ENCODE measurements at places on chromosomes 3 and 15.
A peak's percentile ranks its signal among the peaks of the same experiment; 100 is the strongest.

DNA sequence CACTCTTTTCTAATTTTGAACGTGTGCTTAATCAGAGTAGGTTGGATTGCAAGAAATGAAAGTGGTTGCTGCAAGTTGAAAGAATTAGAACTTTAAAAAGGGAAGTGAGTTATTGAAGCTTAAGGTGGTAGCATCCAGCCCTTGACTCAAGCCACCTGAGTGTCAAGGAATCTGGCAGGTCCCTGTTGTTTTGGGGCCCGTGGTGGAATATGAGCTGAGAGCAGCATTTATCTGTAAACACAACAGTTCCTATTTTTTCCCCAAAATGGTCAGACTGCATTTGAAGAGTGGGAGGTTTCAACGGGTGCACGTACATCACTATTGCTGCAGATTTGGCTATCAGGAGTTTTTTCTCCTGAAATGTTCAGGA, 1.7 kb downstream of the ITPR1 start:
- DNase-seq, result no peak

GRCh38 chr15:99496302-99496629, 69.5 kb upstream of the MEF2A start:
- DNase-seq, result no peak

DNA sequence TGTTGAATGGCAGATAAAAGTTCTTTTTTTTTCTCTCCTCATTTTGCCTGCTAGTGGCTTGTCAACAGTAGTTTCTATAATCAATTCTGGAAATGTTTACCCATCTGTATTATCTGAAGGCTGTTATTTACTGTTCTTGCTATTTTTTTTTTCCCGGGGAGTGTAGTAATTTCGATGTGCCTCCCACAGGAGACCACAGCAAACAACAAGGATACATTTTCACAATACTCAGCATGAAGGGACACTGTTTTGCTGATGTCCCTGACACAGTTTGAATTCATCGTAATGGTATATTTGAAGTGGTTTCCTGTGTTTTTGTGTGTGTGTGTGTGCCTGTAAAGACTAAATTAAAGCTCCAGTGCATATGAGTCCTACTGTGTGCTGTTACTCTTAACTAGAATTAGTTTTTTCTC, 92.1 kb upstream of the ICE2 start:
- DNase-seq, result no peak

DNA sequence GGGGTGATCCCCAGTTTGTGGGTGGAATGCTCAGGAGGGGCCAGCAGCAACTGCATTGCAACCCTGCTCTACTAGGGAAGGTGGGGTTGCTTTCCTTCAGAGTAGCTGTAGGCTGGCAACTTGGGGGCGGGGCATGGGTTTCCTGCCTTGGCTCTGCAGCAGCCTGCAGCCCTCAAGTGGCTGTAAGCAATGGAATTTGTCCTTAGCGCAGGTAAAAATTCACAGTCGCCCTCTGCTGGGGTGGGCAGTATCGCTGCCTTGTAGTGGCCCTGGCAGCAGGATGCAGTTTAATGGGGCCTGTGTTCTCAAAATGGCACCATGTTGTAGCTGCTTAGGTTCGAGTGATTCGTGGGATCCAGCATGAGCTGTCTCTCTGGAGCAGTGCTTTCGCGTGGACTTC, 29.8 kb downstream of the STT3B start:
- peak; percentile 32 for DNase-seq

DNA sequence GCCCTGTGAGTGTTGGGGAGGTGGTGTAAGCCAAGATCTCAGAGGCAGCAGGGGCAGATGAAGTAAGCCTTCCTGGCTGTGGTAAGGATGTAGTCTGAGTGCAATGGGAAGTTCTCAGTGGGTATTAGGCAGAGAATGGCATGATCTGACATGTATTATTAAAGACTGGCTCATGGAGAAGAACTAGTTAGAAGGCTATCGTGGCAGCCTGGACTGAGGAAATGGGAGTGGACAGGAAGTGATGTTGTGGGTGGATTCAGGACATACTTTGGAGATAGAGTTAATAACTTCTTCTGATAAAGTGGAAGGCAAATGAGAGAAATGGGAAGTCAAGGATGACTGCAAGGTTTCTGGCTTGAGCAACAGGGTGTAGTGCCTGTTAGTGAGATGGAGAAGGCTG, 250.9 kb upstream of the CFAP20DC start:
- no peak for DNase-seq

GRCh38 chr15:75891895-75892294, 11.8 kb upstream of the FBXO22 start:
- no peak for DNase-seq

DNA sequence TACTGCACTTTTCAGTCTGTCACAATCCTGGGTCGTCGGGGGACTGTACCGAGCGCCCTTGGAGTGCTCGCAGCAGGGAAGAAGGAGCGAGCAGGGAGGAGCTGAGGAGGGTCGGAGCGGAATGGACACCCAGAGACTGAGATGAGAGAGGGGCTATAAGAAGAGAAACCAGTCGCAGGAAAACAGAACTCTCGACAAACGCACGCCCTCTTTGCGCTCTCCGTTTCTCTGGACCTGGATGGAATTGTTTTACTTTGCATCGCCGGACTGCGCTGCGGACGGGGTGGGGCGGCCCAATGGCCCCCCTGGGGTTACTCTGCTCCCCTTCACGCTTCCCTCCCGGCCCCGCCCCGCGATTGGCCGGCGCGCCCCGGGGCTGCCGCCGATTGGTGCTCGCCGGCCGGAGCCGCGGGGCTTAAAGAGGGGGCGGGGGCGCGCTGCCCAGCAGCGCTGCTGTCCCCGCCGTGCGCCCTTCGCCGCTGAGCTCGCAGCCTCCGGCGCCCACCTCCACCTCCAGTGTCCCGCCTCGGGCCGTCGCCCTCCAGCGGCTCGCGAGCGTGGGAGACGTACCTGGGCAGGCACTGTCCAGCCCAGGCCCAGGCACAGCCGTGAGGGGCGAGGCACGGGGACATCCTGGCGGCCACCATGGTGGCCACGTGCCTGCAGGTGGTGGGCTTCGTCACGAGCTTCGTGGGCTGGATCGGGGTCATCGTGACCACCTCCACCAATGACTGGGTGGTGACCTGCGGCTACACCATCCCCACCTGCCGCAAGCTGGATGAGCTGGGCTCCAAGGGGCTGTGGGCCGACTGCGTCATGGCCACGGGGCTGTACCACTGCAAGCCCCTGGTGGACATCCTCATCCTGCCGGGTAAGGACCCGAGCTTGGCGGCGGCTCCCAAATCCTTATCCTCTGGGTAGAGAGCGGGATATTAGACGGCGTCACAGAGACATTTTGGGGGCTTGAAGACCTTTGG, at the start of gene CLDN11:
Gene CLDN11, plus strand, starts transcription at position 447 of the 977 bp plus-strand sequence. Its CDS starts 199 bp downstream, at position 646.
- DNase-seq, result no peak

GRCh38 chr3:36381311-36381956, 1.1 kb downstream of the STAC start:
- no peak for DNase-seq

GRCh38 chr15:51263116-51263515, 75.3 kb downstream of the CYP19A1 start:
- no peak for DNase-seq

GRCh38 chr15:78726870-78727551, 84.3 kb downstream of the ADAMTS7 start:
- DNase-seq, result no peak

DNA sequence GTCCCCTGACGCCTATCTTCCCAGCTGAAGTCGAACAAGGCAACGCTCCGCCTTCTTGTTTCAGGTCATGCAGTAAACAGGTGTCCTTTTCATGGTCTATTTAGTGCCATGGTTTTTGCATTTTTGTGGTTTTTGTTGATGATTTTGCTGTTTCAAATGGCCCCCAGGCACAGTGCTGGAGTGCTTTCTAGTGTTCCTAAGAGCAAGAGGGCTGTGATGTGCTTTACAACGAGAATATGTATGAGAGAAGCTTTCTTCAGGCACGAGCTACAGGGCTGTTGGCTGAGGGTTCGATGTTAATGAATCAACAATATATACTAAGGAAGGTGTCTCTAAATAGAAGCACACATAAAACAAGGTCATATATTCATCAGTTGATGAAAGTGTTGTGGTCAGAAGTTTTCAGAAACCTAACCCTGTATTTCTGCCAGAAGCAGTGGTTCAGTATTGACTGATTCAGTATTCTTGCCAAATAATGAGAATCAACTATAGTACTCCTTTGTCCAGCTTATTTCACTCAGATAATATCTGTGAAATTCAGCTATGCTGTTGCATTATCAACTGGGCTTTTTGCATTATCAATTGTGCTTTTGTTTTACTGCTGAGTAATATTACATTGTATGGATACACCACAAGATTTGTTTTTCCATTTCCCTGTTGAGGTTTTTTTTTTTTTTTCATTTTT, 18.5 kb downstream of the LIMD1 start:
- DNase-seq, result no peak

GRCh38 chr3:189937302-189938127, 183.2 kb downstream of the P3H2 start:
- DNase-seq, result no peak

GRCh38 chr15:66778314-66778665, 76.3 kb downstream of the SMAD6 start:
- no peak for DNase-seq

DNA sequence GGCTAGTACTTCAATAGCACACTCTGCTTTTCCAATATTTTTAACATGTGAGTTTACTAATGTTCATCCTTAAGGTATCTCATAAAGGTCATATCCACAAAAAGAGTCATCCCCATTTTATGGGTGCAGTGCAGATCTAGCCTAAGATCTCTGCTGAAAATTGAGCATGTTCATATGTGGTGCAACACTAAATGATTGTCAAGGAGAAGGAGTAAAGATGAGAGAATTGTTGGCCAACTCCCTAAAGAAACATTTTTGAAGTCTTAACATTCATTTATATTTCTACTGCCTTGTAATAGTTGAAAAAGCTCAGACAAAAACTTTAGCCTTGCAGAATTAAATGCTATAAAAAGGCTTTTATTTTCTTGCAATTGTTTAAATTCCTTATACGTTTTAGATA, 1159.6 kb downstream of the TBL1XR1 start:
- DNase-seq, result no peak

DNA sequence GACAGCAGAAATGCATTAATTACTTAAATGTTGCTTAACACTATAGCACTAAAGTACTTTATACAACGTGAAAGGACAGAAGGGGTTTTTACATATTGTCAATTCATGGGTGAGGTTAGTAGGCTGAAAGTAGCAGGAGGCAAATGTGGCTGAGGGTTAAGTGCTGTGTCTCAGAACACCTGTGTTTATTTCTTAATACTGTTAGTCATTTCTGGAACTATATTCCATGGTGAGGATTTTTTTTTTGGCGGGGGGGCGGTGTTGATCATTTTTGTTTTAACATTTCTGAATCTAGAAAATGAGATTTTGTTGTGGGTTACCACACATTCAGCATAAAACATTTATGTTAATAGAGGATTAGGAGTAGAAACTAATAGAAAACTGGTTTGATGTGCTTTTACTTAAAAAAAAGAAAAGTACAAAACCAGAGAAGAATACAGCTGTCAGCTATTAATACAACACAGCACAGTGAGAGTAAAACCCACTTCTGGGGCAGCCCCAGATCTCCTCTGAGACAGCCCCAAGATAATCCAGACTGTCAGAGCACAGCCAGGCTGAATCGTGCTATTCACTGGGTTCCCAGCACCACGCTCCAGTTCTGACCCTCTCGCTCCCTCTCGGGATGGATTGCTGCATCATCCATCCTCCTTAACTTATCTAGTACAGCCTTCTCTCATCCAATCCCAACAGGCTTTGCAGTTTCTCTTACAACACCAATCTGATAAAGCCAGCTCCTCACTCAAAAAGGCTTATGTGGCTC, 307.7 kb downstream of the TUSC7 start:
- DNase-seq, result no peak

DNA sequence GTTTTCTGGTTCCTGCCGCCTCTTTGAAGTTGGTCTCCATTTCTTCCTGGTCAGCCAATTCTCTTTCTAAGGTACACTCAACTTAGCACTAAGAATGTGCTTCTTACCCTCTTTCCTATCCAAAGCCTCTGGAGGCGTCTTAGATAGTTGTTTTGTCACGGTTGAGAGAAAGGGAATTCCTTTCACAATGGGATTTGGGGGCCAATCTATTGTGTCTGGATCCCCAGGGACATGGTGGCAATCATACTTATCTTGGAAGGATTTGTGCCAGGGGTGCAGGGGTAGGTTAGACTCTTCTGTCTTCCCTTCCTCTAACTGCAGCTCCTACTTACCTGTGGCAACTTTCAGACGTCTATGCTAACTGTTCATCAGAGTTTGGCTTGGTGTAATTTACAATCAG, 287.1 kb downstream of the SOX2 start:
- no peak for DNase-seq

- no peak for DNase-seq
Observed at GRCh38 chr3:72310419-72311380, 525.8 kb upstream of the PROK2 start.

- no peak for DNase-seq
Observed at GRCh38 chr3:104734627-104735026, 632.1 kb upstream of the ALCAM start.

DNA sequence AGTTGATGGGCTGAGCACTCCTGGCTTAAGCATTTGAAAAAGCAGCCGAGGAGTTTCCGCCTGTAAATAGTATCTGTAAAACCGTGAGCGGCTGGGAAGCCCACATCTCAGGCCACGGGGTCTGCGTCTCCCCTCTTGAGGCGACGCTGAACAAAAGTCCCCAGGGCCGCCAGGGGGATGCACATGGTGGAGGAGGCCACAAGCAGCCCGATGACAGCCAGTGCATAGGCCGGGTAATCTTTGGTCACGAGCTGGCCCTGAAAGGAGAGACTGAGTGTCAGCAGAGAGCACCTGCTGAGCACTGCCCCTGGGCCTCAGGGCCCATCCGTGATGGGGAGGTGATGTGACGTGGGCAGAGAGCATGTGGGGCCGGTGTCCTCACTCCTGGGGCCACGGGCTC, 37.5 kb downstream of the SLC6A20 start:
- no peak for DNase-seq

GRCh38 chr15:72554471-72555425, 80.6 kb downstream of the ARIH1 start:
- peak; percentile 23 for DNase-seq

GRCh38 chr3:126528419-126528799, 4.5 kb downstream of the CHST13 start:
- DNase-seq, result no peak

GRCh38 chr3:85589145-85589544, 630.4 kb downstream of the CADM2 start:
- no peak for DNase-seq

GRCh38 chr3:141486496-141486745, 406 bp upstream of the RASA2 start:
- DNase-seq, result no peak

DNA sequence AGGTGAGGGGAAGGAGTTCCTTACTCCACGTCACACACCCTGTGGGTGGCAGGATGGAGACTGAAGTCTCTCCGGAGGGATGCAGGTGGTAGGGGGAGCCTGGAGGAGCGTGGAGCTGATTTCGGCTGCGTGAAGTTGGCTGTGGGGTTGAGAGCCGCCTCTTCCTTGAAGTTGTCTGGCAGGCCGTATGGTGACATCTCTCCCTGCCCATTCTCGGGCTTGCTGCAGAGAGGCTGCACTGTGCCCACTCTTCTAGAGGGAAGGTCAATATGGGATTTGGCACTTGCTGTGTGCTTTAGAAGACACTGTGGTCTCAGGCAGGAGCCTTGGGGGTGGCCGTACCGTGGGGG, 13.4 kb upstream of the FBLN2 start:
- no peak for DNase-seq

- DNase-seq, result no peak
Observed at GRCh38 chr3:95965704-95966336, 848.6 kb upstream of the EPHA6 start.

Measured in activated CD4-positive, alpha-beta T cell treated with anti-CD3 and anti-CD28 coated beads, Interleukin-2, amount 50 U/mL, for 1 hour (primary cell).